ENCODE measurements at places on chromosomes 3 and 15.

- DNase-seq, result no peak
These were observed 12.1 kb downstream of the HEMK1 start for GRCh38 chr3:50581459-50581842.

DNA sequence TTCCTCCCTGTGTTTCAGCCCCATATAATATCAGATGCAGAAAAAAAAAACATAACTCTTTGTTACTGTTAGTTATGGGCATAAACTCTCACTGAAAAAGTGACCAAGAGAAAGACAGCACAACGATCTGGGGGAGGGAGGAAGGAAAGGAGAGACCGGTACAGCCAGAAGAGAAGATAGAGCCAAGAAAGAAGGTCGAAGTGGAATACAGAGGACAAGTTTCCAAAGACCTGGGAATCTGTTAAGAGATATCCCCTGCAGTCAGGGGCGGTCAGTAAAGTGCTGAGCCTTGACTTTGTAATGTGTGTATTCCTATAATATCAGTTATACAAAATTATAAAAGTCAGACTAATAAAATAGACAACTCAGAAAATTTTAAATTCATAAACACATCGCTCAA, 3.3 kb downstream of the ALDH1A2 start:
- DNase-seq, result no peak

DNA sequence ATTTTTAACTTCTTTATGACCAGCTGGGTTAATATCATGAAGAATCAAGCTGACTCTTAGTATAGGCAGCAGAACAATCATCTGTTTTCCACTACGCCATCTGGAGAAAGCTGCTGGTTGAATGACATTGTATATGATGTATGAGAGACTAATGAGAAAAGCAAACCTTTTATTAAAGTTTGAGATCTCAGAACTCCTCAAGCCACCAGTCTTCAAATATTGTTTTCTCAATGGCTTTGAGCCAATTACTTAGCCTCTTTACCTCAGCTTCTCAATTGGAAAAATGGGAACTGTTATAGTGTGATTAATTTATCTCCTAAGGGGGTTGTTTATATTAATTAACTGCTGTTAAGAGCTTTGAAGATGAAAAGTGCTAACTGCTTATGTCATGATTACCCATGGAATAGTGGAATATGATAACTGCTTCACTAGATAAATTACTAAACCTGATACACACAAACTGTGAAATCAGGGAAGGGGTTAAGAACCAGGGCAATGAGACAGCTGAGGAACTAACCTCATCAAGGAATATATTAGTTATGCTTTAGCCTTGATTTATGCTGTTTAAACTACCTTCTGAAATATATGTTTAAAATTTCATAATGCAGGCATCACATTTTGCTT, 330.1 kb downstream of the SOX2 start:
- no peak for DNase-seq

- no peak for DNase-seq
These were observed 187.7 kb upstream of the CMC1 start for GRCh38 chr3:28053759-28054158.

- no peak for DNase-seq
These were observed 78.1 kb upstream of the CGNL1 start for GRCh38 chr15:57298204-57298603.

- no peak for DNase-seq
These were observed 46.1 kb downstream of the CACNA2D3 start for GRCh38 chr3:54168451-54168850.

DNA sequence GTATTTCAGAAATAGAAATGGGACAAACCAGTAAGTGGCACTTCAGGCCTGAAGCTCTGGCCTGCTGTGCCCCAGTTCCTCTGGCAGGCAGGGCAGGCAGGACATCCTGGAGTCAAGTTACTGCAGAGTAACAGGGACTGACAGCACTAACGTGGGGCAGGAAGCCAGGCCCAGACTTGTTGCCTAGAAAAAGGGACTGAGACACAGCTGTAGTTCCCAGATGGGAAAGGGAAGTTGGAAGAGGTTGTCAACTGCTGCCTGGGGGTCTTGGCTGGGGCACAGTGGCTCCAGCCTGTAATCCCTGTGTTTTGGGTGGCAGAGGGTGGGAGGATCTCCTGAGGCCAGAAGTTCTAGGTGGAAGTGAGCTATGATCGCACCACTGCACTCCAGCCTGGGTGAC, 171.9 kb downstream of the FMN1 start:
- DNase-seq, result no peak

- DNase-seq, result no peak
These were observed 225.6 kb downstream of the CNTN6 start for GRCh38 chr3:1318296-1319005.

- no peak for DNase-seq
These were observed 138.4 kb downstream of the LEKR1 start for GRCh38 chr3:156964577-156964976.

DNA sequence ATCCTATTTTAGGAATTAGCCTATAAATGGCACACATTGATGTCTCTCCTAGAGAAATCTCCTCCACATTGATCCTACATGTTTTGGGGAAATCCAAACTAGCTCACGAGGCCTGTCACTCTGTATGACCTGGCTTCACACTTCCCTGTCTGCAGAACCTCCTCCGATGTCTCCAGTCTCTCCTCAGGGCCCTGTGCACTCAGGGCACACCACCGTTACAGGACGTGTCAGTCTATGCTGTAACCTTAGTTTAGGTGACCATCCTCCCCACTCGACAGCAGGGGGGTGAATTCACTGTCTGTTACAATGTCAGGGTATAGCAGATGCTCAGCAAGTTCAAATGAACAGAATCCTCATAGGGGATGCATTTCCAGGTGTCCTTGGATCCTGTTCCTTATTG, 249.1 kb downstream of the OCA2 start:
- DNase-seq, result no peak

GRCh38 chr3:143535994-143536784, 312.1 kb downstream of the SLC9A9 start:
- no peak for DNase-seq

DNA sequence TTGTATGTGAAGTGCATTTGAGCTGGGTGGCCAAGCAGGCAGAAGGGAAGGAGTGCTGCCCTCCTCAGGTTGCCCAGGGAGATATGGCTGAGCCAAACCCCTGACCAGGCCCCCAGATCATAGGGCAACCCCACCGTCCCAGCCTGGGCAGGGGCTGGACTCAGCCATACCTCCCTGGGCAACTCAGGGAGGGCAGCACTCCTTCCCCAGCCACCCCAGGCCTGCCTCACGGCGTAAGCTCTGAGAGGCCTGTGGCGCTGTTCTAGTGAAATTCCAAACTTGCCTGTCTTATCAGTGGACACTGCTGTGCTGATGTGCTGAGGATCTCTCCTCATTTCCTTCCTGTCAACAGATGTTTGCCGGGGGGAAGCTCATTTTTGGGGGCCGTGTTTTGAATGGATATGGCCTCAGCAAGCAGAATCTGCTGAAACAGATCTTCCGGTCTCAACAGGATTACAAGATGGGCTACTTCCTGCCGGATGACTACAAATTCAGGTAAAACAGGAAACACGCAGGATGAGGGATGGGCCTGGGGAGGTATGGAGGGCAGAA, 57.6 kb upstream of the FGD5 start:
- DNase-seq, result no peak

GRCh38 chr15:72078887-72079286, 39.1 kb downstream of the MYO9A start:
- DNase-seq, result no peak

DNA sequence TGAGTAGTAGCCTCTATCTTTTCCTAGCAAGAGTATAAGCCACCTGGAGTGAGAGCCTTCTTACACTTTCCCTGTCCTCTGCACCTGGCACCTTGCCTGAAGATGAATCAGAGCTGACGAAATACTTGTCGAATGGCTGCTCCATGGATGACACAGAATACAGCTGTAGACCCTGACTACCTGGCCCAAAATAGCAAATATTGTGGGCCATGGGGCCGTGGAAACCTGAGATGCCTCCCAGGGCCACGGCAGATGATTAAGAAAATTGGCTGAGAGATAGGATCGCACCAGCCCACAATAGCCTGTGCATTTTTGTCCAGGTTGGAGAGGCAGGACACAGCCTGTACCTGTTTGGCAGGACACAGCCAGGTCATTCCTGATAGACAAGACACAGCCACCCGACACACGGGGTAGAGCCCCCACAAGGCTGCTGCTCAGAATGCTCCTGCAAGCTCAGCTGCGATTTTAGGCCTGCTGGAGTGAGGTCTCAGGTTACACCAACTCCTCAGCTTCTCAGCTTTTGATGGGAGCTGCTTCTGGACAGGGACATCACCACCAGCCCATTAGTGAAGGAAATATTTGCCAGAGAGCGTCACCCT, 22.9 kb upstream of the TPM1 start:
- no peak for DNase-seq

DNA sequence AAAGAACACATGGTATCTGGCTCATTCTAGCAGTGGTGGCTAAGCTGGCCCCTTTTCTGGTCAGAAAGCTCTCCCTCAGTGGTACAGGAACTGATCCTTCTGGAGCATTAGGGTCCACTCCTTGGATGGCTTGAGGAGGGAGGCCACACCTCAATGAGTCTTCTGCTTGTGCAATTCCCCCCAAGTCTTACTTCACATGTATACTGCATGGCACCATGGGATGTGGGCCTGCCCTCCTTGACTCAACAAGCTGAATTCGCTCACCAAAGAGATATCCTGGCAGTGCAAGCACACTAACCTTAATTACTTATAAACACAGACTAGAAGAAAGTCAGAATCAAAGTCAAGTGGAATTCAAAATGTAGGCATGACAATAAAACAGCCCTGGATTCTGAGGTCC, 133.8 kb upstream of the SLC2A2 start:
- DNase-seq, result no peak

DNA sequence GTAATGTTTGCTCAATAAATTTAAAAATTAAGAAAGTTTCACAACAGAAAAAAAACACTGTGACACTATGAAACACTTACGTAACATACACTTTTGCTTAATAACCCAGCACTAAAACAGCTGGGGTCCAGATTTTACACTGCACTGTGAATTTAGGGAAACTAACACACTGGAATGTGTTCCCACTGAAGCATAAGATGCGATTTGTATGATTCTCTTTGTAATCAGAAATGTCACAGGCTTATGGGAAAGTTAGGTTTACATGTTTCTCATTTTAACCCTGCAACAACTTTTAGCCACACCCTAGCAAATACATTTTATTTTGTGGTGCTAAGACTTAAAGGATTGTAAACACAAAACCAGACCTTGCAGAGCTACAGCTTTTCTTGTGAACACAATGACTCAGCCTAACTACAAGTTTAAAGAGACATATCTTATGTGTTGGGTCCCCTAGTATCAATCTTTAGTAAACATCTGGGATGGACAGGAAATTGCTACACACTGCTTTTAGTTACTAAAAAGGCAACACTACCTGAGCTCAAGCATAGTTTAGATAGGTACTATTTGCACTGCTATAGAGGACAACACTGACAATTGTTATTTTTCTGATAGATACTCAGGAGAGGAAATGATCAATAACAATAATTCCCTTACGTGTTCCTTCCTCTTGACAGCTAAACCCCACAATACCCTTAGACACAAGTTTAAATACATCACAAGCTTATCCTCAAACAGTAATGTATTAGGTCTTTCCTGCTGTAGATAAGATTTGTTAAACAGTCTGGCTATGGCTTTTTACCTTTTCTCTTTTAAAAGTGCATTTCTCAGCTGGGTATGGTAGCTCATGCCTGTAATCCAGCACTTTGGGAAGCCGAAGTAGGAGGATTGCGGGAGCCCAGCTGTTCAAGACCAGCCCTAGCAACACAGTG, 3.8 kb downstream of the PLD1 start:
- peak; percentile 61 for DNase-seq

DNA sequence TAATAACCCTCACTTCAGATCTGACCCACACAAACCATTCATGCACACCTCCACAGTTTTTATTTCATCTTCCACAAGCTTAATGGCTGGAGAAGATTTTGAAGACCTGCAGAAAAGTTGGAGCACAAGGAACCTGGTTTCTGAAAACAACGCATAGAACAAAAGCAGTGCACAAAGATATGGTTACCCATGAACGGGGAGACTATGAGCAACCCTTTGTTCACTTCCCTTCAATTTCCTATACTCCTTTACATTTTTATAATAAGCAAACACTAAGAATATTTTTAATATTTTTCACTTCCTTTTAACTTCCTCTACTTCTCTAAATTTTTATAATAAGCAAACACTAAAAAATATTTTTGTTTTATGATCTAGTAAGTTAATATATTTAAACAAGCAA, 103.5 kb upstream of the UBE2E2 start:
- DNase-seq, result no peak

DNA sequence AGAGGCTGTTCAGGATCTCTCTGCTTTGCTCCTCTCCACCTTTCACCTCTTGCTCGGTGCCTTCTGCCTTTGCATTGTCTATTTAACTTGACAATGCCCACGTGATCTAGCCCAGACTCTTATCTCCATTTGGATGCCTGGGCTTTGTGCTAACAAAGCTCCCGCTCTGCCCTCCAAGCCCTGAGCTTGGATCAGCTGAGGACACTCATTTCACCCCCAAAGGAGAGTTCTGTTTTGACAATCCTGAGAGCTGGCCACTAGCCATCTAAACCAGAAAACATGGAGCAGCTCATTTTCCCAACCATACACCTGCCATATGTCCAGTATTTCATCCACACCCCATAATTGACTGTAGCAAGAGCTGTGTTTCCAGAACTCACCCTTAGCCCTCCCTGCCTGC, 12.8 kb downstream of the GPR176 start:
- no peak for DNase-seq

DNA sequence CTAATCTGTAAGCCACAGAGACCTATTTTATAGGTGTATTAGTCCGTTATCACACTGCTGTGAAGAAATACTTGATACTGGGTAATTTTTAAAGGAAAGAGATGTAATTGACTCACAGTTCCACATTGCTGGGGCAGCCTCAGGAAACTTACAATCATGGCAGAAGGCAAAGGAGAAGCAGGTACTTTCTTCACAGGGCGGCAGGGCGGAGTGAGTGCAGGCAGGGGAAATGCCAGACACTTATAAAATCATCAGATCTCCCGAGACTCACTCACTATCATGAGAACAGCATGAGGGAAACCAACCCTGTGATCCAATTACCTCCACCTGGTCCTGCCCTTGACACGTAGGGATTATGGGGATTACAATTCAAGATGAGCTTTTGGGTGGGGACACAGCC, 108.7 kb downstream of the GALK2 start:
- DNase-seq, result no peak

- peak; percentile 57 for DNase-seq
These were observed 16.1 kb downstream of the LRRC2 start for GRCh38 chr3:46549989-46550388.

DNA sequence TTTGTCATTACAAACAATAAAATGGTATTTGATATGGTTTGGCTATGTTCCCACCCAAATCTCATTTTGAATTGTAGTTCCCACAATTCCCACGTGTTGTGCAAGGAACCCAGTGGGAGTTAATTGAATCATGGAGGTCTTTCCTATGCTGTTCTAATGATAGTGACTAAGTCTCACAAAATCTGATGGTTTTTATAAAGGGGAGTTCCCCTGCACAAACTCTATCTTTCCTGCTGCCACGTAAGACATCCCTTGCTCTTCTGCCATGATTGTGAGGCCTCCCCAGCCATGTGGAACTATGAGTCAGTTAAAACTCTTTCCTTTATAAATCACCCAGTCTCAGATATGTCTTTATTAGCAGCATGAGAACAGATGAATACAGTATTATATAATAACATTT, 15.4 kb upstream of the AADAC start:
- no peak for DNase-seq
